ENCODE measurements at places on chromosomes 5 and 9.

DNA sequence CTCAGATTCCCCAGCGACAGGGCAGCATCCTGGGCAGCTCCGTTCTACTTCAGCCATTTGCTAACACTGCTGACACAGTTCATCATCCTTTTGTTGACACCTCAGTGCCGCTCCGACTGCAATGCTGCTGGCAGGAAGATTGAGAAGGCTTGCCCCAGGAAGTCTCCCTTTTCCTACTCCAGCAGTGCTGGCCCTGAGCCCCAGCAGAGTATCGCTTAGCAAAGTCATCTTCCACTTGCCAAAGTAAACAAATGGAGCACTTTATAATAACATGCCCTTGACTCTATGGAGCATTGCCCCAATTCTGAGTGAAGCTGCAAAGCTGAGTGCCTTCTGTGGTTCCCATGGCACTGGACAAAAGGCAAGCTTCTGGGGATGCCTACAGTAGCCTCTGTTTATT lies 32.2 kb downstream of the PRLR start:
- no peak overlapping the region for H3K27ac ChIP-seq
- H3K27me3 ChIP-seq = no peaks in the 10 kb centered on the region
- no peaks in the 10 kb centered on the region for H3K36me3 ChIP-seq
- H3K4me1 ChIP-seq = no peaks in the 10 kb centered on the region
- H3K4me3 ChIP-seq = no peak overlapping the region
- no peak for DNase-seq

DNA sequence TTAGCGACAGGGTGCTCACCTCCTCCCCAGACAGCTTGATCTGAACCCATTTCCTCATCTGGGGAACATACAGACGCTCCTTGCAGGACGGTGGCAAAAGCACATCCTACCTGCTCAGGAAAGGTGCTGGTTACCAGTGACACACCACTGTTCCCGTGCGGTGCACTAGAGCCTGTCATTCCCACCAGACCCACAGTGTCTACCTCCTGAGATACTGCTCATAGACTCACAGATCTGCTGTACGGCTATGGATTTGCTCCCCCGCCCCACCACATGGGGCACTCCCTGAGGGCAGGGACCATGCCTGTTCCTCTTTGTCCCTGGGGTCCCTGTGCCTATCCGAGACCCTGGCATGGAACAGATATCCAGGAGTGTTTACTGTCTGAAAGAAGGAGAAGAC lies 208.9 kb downstream of the PAX5 start:
- H3K27me3 ChIP-seq = no peaks in the 10 kb centered on the region
- no peak overlapping the region for H3K4me3 ChIP-seq
- no peaks in the 10 kb centered on the region for H3K4me1 ChIP-seq

- H3K4me1 ChIP-seq = no peaks in the 10 kb centered on the region
- no peaks in the 10 kb centered on the region for H3K27me3 ChIP-seq
- H3K36me3 ChIP-seq = no peaks in the 10 kb centered on the region
- no peak overlapping the region for H3K27ac ChIP-seq
- no peak overlapping the region for H3K4me3 ChIP-seq
- DNase-seq = no peak
These were observed 196.2 kb downstream of the TARS1 start for GRCh38 chr5:33637011-33637410.

DNA sequence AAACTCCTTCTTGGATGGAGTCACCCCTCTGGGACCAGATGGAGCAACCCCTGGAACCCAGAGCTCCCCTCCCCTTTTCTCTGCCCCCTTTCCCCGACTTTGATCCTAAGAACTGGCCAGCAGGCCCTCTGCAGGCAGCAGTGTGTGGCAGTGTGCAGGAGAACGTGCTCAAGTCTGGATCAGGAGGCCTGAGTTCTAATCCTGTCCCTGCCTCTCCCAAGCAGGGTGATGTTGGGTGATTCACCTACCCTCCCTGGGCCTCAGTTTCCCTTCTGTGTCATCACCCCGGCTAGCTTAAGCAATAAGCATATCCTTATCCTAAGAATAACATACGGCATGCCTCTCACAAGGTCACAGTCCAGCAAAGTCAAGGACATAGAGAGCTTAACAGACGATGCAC lies 67.6 kb downstream of the C9orf50 start:
- H3K27ac ChIP-seq = no peak overlapping the region
- H3K4me1 ChIP-seq = peaks cover 18% of the 10 kb centered on the region
- H3K36me3 ChIP-seq = no peaks in the 10 kb centered on the region
- H3K27me3 ChIP-seq = no peaks in the 10 kb centered on the region

DNA sequence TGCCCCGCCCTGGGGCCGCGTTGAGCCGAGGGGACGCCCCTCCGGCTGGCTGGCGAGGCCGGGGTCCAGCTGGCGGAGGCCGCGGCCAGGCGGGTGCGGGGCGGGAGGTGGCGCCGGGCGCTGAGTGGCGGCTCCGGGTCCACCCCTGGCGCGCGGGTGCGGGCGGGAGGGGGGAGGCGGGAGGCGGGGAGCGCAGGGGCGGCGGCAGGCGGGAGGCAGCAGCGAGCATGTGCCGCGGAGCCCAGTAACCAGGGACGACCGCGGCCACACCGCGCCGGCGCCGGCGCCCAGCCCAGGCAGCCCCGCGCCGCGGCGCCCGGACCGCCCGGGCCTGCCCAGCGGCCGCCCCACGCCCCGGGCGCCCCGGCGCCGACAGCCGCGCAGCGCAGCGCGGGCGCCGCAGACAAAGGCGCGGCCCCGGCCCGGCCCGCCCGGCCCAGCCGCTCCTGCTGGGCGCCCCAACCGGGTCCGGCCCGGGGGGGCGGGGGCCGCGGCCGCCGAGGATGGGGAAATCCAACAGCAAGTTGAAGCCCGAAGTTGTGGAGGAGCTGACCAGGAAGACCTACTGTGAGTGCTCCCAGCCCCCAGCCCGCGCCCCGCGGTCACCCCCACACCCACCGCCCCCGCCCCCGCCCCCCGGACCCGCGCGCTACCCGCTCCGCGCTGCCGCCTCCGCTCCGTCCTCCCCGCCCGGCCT lies at the start of gene NCS1:
Gene NCS1, plus strand, starts transcription at position 244 of the 697 bp plus-strand sequence. Its CDS starts 260 bp downstream, at position 504.
- no peaks in the 10 kb centered on the region for H3K36me3 ChIP-seq
- DNase-seq = peak; percentile 89
- no peaks in the 10 kb centered on the region for H3K27me3 ChIP-seq
- peak within 1 kb of the TSS; percentile 72 for H3K4me3 ChIP-seq

DNA sequence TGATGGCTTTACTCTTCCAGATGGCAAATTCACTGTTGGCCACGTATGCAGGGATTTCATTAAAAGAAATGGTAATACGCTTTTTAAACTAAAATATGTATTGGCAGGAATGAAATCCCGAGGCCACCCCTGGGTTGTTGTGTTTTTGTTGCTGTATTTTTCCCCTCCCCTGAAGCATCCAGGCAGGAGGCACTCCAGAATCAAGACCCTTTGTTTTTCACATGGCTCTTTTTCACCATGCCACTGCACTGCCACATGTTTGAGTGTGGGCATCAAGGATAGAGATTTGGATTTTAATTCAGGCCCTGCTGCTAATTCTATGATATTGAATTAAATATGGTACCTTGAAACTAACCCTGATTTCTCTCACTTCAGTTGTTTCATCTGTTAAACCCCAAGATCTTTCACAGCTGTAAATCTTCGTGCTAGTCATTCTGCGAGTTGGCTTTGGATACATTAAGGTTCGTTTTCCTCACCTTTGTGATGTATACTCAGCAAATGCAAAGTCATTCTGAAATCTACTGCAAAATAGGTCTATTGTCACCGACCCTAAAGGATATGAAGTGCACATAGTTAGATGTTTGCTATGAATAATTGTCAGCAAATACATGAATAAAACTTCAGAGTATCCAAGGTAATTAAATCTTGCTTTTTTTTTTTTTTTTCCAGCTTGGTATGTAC lies 533.4 kb downstream of the PTPRD start:
- no peaks in the 10 kb centered on the region for H3K27me3 ChIP-seq
- no peak overlapping the region for H3K27ac ChIP-seq
- H3K4me3 ChIP-seq = no peak overlapping the region
- H3K36me3 ChIP-seq = no peaks in the 10 kb centered on the region

DNA sequence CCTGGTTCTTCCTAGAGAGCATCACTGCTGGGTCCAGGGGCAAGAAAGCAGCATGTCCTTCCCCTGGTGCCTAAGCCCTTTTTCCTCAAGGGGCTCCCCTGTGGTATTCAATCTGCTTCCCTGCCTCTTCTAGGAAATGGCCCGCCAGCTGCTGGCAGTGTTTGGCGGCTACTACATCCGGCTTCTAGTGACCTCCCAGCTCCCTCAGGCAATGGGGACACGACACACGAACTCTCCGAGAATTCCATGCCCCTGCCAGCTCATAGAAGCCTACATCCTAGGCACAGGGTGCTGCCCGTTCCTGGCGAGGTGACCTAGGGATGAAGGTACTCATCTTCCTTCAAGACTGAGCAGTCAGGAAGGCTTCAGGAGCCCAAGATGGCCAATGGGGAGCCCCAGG lies 14.6 kb downstream of the TEX53 start:
- no peak overlapping the region for H3K27ac ChIP-seq
- peaks cover 31% of the 10 kb centered on the region for H3K36me3 ChIP-seq
- H3K27me3 ChIP-seq = no peaks in the 10 kb centered on the region
- no peaks in the 10 kb centered on the region for H3K4me1 ChIP-seq

GRCh38 chr9:35869621-35870216 lies 482 bp downstream of the OR13J1 start:
- no peaks in the 10 kb centered on the region for H3K27me3 ChIP-seq
- no peaks in the 10 kb centered on the region for H3K36me3 ChIP-seq
- no peak overlapping the region for H3K4me3 ChIP-seq
- H3K27ac ChIP-seq = no peak overlapping the region
- DNase-seq = no peak
- no peaks in the 10 kb centered on the region for H3K4me1 ChIP-seq

GRCh38 chr9:92730897-92731296 lies 33.7 kb downstream of the BICD2 start:
- DNase-seq = peak; percentile 46
- H3K36me3 ChIP-seq = peaks cover 13% of the 10 kb centered on the region
- no peak overlapping the region for H3K4me3 ChIP-seq

DNA sequence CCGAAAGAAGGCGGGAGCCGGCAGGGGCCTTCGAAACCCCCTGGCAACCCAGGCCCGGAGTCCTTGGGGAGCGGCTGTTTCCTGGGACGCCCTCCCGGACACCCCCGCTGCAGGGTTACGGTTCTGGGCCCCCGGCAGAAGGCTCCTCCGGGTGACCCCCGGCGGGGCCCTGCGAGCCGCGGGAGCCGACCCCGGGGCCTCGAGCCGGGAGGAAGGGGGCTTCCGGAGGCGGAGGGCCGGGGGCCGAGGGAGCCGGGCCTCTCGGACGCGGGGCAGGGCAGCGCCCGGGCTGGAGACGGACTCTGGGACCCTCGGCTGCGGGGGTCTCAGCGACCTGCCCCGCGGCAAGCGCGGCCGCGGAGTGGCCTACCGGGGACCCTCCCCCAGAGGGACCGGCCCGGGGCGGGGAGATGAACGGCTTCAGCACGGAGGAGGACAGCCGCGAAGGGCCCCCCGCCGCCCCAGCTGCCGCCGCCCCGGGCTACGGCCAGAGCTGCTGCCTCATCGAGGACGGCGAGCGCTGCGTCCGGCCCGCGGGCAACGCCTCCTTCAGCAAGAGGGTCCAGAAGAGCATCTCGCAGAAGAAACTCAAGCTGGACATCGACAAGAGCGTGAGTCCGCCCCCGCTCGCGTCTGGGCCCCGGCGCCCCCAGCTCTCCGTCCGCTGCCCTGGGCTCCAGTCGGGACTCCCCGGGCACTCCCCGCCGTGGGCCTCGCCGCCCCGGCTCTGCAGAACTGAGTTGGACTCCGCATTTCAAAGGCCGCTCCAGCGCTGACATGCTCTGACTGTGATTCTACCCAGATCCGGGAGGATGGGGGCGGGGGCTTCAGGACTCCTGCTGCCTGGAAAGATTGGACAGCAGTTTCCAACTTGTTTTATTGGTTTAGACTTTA lies 645 bp downstream of the SAP30L start:
- DNase-seq = peak; percentile 83
- H3K27me3 ChIP-seq = no peaks in the 10 kb centered on the region
- H3K27ac ChIP-seq = peak overlapping the region; percentile 86
- H3K4me3 ChIP-seq = peak overlapping the region; percentile 99

All from ascending aorta (tissue), 2 donors.